T-helper 1 cell treated with Interleukin-12 subunit alpha and Interleukin-12 subunit beta and Interleukin-4 antibody, amounts not matched to agents 30 ng/mL and 1 ng/mL, for 36 hours (primary cell): ENCODE measurements at places on chromosomes 5 and 9. TPM values are rescaled to one million over a fixed set of nuclear protein-coding genes. Genes with fewer than 3 reads are reported as not detected.

Gene TAF11L5
- not detected in 2 replicates for total RNA-seq

Gene PCDHGB7
- total RNA-seq: 0.07 and 0.29 TPM in 2 replicates

Gene LRRC19
- not detected in 2 replicates for total RNA-seq

Gene CCDC152
- total RNA-seq: 2.5 and 3.4 TPM in 2 replicates

Gene SLC36A3
- not detected in 2 replicates for total RNA-seq

Gene ASPN
- total RNA-seq: not detected in 2 replicates

Gene AUH
- total RNA-seq: 28.5 and 28.8 TPM in 2 replicates

Gene PCDHA6
- total RNA-seq: not detected in 2 replicates

Gene CBY3
- total RNA-seq: not detected in 2 replicates

Gene PTPN3
- total RNA-seq: 2.1 and 2.8 TPM in 2 replicates

Gene C1QTNF2
- not detected in 2 replicates for total RNA-seq

Gene LCN15
- total RNA-seq: not detected in 2 replicates

Gene PCDHB14
- total RNA-seq: not detected in 2 replicates

Gene FBLL1
- not detected in 2 replicates for total RNA-seq

Gene COL23A1
- total RNA-seq: not detected in 2 replicates

Gene DMRT2
- 0.63 and 1.3 TPM in 2 replicates for total RNA-seq

Gene MTX3
- total RNA-seq: 21.9 and 22.5 TPM in 2 replicates

Gene SRP19
- total RNA-seq: 67.6 and 71.6 TPM in 2 replicates
